T follicular helper cell (primary cell): ENCODE measurements at places on chromosomes 7 and 10.

DNA sequence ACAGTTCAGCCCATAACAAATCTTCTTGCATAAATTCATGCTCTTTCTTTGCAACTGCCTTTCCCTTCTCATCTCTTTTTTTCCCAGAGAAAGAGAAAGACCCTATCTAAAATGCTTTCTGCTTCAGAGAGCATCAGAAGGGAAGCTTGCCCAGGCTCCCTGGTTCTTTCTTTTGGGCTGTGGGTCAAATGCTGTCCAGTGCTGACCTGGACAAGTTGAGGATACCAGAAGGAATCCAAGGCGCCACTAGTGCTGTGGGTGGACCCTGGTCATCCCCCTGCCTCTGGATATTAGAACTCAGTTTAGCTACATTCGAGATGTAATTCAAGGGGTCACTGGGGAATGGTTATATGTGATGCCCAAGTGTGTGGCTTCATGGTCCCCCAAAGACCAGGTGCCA, 411.6 kb downstream of the RPS24 start:
- no peak for DNase-seq

GRCh38 chr7:2938514-2939192, 94.5 kb upstream of the GNA12 start:
- DNase-seq, result no peak

GRCh38 chr7:121954803-121955202, 81.8 kb downstream of the PTPRZ1 start:
- DNase-seq, result no peak

GRCh38 chr10:68105820-68106219, 3.5 kb upstream of the MYPN start:
- no peak for DNase-seq

DNA sequence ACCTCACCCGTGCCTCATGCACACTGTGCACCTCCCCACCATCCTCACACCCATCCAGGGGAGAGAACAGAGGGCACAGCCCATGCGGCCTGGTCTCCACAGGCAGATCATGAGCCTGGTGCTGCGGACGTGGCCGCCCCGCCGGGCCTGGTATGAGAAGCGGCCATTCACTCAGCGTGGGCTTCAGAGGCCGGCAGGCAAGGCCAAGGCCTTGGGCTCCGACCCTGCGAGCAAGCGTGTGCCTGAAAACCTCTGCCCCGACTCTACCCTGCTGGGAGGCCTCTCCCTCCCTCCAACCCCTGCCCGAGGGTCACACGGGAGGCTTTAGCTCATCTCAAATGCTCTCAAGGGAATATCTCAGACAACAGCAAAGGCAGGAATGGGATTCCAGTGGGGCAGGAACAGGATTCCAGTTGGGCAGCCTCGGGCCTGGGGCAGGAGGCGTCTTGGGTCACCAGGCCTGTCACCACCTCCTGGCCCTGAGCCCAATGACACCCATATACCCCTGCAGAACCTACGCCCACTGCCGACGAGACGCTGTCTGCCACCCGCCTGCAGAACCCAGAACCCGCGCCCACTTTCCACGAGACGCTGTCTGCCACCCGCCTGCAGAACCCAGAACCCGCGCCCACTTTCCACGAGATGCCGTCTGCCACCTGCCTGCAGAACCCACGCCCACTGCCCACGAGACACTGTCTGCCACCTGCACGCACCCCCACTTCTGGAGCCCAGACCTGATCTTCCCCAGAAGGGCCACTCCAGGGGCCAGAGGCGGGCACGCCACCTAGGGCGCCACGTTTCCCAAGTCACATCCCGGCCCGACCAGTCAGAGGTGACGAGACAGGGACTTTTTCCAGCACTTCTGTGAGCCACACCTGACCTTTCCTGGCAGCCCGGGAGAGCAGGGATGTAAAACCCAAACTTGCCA, 38.9 kb downstream of the ADAP1 start:
- no peak for DNase-seq

DNA sequence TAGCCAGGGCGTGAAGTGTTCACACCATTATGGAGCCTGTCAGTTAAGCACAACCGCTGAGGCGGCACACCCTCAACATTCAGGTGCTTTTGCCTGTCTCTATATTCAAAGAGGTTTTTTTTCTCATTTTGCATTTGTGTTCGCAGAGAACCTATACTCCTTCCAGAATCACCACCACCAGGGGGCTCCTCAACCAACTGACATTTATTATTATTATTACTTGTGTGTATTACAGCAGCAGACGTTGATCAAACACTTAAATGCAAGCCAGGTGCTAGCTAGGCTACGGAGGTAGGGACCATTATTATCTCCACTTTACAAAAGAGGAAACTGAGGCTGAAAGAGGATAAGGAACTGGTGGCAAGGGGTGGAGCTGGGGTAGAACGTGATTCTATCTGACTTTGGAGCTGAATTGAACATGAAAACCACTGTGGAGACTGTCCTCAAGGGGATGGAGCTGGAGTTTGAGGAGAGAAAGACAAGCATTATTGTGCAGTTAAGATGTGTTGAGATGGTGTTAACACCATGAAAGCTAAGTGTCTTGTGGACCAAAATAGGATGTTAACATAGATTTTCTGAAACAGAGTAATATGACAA, 133.8 kb upstream of the PLXNA4 start:
- DNase-seq, result peak; percentile 4

DNA sequence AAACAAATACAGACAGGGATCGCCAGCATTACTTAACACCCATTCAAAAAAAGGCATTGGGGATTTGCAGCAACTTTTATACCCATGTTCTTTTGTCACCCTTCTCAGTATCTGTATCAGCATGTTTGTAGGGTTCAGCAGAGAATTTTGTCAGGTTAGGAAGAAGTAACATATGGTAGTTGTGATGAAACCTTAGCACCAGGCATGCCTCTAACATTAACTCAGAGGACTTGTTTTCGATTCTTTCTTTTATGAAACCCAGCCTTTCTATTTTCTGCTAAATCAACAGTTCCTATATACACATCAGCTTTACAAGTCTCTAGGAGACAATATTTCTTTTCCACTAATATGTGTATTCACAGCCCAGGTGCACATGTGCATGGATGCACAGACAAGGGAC, 22.4 kb upstream of the HDAC9 start:
- DNase-seq, result no peak

GRCh38 chr10:23558361-23558799, 119.5 kb downstream of the OTUD1 start:
- no peak for DNase-seq

GRCh38 chr7:76372984-76373833, 14.4 kb upstream of the YWHAG start:
- DNase-seq, result no peak

GRCh38 chr7:50358041-50358705, 53.7 kb downstream of the IKZF1 start:
- no peak for DNase-seq

DNA sequence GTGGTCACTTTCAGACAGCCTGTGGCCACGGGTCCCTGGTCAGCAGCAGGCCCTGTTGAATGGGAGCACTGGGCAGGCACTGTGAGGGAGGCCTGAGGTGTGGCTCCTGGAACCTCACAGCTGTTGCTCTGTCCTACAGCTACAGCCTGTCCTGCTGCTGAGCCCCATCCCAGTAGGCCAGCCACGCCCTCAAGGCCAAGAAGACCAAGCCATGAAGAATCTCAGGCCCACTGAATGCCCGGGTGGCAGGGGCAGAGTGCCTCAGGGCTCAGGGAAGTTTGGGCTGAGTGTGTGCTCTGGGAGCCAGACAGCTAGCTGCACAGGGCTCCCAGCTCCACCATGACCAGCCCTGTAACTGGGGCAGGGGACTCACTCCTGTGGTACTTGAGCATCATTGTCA, 363.5 kb upstream of the NUPR2 start:
- DNase-seq, result no peak

GRCh38 chr10:73095481-73096021, 1.1 kb downstream of the P4HA1 start:
- DNase-seq, result no peak

DNA sequence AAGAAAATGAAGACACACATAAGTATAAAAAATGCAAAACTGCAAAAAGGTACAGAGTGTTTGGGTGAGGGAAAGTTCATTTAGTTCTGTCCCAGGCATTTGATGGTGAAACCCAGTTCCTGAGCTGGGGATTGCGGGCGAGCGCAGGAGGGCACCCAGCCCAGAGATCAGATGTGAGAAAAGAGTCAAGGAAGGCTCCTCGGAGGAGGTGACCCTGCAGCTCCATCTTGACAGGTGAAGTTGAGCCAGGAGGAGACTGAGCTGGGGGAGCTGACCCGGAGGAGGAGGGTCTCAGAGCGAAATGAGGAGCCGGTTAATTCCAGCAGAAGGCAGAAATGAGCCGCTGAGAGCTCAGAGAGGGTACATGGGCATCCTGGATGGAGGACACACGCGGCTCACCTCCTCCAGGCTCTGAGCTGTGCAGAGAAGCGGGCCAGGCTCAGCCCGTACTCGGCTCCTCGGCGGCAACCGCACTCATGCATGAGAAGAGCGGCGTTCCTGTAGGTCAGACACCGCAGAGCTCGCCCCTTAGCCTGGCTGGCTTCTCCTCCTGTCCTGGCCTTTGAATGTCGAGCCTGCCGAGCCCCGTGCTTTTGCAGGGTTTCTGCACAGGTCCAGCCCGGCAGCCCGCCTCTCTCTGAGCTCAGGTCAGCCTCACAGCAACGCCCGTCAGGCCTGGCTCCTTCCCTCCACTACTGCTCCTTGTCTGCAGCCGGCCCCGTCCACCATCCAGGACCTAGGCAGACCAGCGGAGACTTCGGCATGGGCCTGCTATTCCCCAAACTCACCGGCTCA, 9.5 kb upstream of the RAMP3 start:
- DNase-seq, result no peak

DNA sequence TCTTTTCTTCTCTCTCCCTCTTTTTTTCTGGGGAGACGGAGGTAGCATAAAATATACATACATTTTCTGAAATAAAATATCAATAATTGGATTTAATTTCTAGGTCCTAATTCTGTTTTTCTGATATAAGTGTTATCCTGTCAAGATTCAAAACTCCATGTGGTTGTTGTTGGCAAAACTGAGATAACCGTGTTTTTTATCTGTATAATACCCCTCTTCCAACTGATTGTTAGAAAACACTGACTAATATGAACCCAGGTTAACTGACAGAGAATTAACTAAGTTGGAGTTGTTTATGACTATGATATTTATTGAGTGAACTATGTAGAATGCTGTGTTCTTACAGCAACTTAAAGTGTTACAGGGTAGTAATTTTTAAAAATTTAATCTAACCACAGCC, 236.5 kb upstream of the KAT6B start:
- no peak for DNase-seq

DNA sequence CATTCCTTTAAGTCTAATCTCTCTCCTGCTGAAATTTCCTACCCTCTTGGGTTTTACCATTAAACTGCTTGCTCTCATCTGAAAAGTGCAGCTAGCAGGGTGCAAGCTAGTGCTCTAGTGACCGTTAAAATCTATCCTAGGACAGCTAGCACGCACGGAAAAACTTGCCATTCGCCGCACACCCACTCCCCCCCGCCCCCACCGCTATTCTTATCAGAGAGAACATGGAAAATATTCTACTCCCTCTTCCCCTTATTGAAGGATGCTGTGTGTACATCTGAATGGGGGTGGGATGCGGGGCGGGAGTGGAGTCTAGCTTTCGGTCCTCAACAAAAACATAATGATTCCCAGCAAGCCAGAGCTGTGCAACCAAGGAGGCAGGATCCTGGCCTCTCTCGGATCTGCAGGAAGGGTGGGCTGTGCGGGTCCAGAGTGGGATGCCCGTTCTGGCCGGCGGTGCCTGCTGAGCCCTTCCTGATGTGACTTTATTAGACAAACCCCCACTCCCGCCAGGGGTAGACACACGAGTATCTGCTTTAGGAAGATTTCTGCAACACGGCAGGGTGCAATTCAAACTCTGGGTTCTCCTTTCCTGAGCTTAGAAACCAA, 1.1 kb upstream of the ADRA2A start:
- no peak for DNase-seq

DNA sequence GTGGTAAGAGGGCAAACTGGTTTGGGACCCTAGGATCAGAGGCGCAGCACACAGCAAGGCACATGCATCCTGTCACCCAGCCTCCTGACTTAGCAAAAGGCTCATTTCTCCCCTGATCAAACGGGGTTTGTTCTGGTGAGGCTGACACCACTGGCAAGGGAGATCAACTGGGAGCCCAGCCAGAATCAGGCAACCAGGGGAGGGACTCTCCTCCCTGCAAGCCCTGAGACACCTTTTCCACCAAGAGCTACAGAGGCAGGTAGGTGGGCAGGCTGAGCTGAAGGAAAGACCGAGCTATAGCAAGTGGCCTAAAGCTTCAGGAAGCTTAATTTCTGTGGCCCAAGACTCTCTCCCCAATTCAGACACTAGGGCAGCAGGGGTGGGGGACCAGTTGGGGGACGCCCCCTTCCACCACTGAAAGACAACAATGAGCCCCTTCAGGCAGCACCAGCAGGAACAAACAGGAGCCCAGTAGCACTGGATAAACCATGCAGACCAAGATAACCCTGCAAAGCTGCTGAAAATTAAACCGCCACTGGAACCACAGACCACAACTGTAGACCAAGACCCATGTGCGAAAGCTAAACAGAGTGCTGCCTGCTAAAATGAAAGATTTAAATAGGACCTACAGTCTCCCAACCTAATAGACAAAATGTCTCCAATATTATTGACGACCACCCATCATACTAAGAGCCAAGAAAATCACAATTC, 27.1 kb upstream of the SAR1A start:
- DNase-seq, result no peak

DNA sequence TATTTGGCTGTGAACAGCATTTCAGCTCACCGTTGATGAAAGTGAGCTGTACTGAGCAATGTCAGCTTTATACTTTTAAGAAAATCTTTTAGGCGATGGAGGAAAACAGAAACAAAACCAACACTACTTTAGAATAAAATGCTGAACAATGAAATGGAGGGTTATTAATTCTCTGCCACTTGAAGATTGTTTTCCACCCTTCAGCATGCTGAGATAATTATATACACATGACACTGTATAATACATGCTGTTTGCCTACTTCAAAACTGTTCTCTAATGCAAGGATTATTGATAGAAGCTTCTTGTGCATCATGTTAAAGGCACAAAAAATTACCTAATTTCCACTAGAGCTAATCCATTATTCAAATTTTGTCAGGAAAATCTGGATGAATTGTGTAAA, 66.8 kb downstream of the CACNA2D1 start:
- DNase-seq, result no peak

GRCh38 chr10:16441173-16441840, 4.5 kb downstream of the PTER start:
- no peak for DNase-seq

GRCh38 chr7:1951159-1951536, 281.1 kb downstream of the ELFN1 start:
- no peak for DNase-seq

DNA sequence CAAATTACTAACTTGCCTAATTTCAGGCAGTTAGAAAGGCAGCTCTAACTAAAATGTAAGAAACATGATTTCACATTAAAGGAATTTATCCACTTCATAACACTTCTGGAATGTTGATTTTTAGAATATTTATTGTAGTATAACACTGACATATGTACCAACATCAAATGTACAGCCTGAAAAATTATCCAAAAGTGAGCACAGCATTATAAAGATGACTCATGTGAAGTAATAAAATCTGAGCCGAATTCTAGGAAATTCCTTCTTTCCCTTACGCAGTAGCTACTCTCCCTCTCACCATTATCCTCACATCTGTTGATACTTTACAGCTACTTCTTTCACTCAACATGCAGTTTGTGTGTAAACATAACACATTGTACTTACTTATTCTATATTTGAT, 610.6 kb downstream of the ZWINT start:
- DNase-seq, result no peak
